ENCODE measurements at places on chromosomes 2 and 18. TPM values are rescaled to one million over a fixed set of nuclear protein-coding genes. Genes with fewer than 3 reads are reported as not detected.

DNA sequence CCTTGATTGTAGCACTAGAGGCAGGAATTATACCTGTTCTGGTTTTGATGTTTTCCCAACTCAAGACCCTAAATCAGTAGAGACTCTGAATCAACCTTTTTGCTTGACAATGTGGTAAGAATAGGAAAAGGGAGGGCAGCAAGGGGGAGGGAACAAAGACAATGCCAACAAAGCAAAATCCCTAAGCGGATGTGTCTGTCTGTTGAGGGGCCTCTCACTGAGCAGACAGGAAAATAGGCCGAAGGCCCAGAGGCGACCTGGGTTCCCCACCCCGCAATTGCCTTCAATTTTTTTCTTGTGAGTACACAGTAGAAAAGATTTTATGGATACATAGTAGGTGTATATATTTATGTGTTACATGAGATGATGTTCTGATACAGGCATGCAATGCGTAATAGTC is 75.6 kb downstream of the MAP4K4 start:
- no peak for DNase-seq
- no peaks in the 10 kb centered on the region for H3K36me3 ChIP-seq
- H3K4me3 ChIP-seq, result no peak overlapping the region

GRCh38 chr2:108917526-108917925 is 71.5 kb downstream of the EDAR start:
- no peaks in the 10 kb centered on the region for H3K27me3 ChIP-seq
- peaks cover 9% of the 10 kb centered on the region for H3K4me1 ChIP-seq
- DNase-seq, result no peak
- no peak overlapping the region for H3K4me3 ChIP-seq
- no peak overlapping the region for H3K27ac ChIP-seq
- H3K36me3 ChIP-seq, result no peaks in the 10 kb centered on the region

- no peak overlapping the region for H3K4me3 ChIP-seq
- no peaks in the 10 kb centered on the region for H3K36me3 ChIP-seq
- H3K4me1 ChIP-seq, result no peaks in the 10 kb centered on the region
These were observed 306.1 kb downstream of the ZEB2 start for GRCh38 chr2:144213797-144214196.

DNA sequence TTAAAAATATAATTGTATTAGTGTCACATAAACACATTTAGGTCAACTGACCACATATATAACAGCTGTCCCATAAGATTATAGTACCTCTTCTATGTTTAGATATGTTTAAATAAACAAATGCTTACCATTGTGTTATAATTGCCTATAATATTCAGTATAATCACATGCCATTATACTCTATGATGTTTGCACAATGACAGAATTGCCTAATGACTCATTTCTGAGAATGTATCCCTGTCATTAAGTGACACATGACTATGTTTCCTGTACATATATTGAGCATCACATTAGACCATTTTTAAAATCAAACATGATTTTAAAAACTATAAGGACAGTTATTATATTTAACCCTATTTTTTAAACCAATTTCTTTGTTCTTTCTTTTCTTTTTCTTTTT is 89.8 kb downstream of the HS6ST1 start:
- H3K27me3 ChIP-seq, result no peaks in the 10 kb centered on the region
- H3K36me3 ChIP-seq, result no peaks in the 10 kb centered on the region
- no peak for DNase-seq
- H3K27ac ChIP-seq, result no peak overlapping the region

GRCh38 chr2:161976295-161976694 is 97.7 kb downstream of the DPP4 start:
- H3K4me3 ChIP-seq, result no peak overlapping the region
- no peak for DNase-seq
- H3K27ac ChIP-seq, result no peak overlapping the region
- no peaks in the 10 kb centered on the region for H3K36me3 ChIP-seq
- no peaks in the 10 kb centered on the region for H3K27me3 ChIP-seq
- H3K4me1 ChIP-seq, result peaks cover 18% of the 10 kb centered on the region

GRCh38 chr2:54866868-54867267 is 143.4 kb downstream of the EML6 start:
- H3K4me3 ChIP-seq, result no peak overlapping the region
- H3K4me1 ChIP-seq, result no peaks in the 10 kb centered on the region
- DNase-seq, result no peak
- H3K27me3 ChIP-seq, result no peaks in the 10 kb centered on the region
- H3K27ac ChIP-seq, result no peak overlapping the region

DNA sequence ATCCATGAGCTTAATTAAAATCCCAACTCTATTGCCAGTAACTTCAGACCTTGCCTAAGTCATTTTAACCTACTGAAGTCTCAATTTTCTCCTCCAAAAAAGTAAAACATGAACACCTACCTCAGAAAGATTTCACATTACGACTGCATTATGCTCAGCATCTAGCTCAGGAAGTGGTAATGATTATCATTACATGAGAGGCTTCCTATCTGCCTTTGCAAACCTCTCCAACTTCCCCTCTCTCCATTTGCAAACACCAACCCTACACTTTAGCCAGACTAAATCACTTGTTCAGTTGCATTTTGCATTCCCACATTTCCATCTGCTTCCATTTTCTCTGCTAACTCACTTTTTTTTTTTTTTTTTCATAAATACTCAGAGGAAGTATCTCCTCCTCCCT is 6.8 kb downstream of the SLC38A11 start:
- H3K36me3 ChIP-seq, result no peaks in the 10 kb centered on the region
- DNase-seq, result no peak
- peaks cover 9% of the 10 kb centered on the region for H3K27me3 ChIP-seq
- no peaks in the 10 kb centered on the region for H3K4me1 ChIP-seq

DNA sequence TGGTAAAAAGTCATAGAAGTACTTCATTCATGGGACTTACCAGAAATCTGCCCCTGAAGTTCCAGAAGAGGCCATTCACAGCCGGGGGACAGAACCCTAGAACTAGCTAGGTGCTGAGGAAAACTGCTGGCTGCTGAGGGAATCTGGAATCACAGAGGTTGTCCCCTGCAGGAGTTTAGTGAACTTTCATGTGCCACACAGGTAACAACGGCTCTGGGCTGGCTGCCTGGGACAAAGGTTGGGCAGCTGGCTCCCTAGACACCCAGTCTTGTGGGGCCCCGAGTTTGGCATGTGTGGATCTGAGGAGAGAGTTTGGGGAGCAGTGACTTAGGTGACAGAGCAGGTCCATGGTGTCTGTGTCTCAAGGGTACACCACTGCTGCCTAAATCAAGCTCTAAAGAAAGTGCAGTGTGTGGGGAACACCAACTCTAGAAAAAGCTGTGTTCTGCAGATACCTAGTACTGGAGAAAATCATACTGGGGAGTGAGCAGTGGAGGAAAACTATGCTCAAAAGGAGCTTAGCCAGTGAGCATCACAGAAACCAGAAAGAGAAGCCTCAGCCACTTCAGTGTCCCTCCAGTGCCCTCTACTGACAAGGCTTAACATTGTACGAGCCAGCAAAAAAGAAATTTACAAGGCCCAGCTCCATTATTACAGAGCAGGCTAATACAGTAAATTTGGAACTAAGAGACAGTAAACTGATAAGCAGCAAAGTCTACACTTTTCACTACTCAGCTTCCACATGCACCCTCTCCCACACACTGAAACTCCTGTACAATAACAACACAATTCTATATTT is 15.2 kb downstream of the GALNT3 start:
- no peaks in the 10 kb centered on the region for H3K36me3 ChIP-seq
- no peak overlapping the region for H3K27ac ChIP-seq
- H3K27me3 ChIP-seq, result no peaks in the 10 kb centered on the region
- peaks cover 9% of the 10 kb centered on the region for H3K4me1 ChIP-seq

GRCh38 chr2:2188941-2189340 is 142.1 kb downstream of the MYT1L start:
- no peaks in the 10 kb centered on the region for H3K4me1 ChIP-seq
- no peaks in the 10 kb centered on the region for H3K36me3 ChIP-seq
- no peak overlapping the region for H3K27ac ChIP-seq
- H3K27me3 ChIP-seq, result no peaks in the 10 kb centered on the region
- DNase-seq, result no peak

DNA sequence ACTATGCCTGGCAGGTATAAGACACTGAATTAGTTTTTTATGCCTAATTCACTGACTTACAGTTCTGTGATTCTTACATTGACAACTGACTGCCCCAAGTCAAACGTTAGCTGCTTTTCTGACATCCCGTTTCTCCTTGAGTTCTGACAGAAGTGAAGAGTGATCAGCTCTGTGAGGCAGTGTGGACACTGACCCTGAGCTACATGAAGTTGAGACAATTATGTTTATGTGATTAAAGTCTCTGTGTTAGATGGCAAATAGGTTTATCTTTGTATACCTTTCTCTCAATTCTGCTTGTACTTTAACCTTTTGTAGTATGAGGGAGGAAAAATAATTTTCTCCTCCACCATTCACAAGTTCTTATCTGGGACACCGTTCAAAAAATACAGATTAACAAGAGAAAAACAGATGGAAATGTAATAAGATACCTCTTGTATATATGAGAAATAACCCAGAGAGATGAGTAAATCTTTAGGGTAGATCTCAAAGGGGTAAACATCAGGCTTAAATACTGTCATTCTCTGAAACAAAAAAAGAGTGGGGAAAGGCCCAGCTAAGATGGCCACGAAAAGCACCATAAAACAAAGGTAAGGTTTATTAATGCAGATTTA is 85.4 kb upstream of the B3GNT2 start:
- no peaks in the 10 kb centered on the region for H3K27me3 ChIP-seq
- H3K4me1 ChIP-seq, result no peaks in the 10 kb centered on the region
- no peak for DNase-seq

GRCh38 chr2:177131858-177132257 is 80.7 kb upstream of the HNRNPA3 start:
- no peak overlapping the region for H3K4me3 ChIP-seq
- DNase-seq, result peak; percentile 17
- H3K27me3 ChIP-seq, result no peaks in the 10 kb centered on the region
- no peaks in the 10 kb centered on the region for H3K36me3 ChIP-seq

- H3K4me1 ChIP-seq, result no peaks in the 10 kb centered on the region
- no peaks in the 10 kb centered on the region for H3K27me3 ChIP-seq
- no peaks in the 10 kb centered on the region for H3K36me3 ChIP-seq
- no peak for DNase-seq
- no peak overlapping the region for H3K4me3 ChIP-seq
- no peak overlapping the region for H3K27ac ChIP-seq
These were observed 160.5 kb downstream of the ZFP36L2 start for GRCh38 chr2:43065871-43066270.

GRCh38 chr2:205741256-205741978 is 59.1 kb downstream of the NRP2 start:
- no peak for DNase-seq
- no peak overlapping the region for H3K4me3 ChIP-seq
- H3K4me1 ChIP-seq, result peaks cover 11% of the 10 kb centered on the region
- H3K36me3 ChIP-seq, result no peaks in the 10 kb centered on the region
- no peak overlapping the region for H3K27ac ChIP-seq
- no peaks in the 10 kb centered on the region for H3K27me3 ChIP-seq

DNA sequence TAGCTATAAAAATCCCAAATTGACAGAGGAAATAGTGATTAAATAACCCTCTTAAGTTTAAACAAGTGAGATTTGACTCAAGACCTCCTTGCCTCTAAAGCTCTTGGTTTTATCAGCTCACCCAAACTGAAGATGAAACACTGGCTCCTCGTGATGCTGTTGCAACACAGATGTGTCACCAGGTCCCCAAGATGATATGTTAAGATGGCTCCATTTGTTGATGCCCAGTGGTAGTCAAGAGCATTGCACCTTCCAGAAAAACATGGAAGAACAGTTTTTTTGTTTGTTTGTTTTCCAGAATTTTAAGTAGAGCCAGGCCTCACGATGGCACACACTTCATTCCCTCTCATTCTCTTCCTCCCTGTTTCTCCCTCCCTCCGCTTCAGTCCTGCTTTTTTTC is 399.8 kb downstream of the TXNL1 start:
- no peaks in the 10 kb centered on the region for H3K27me3 ChIP-seq
- DNase-seq, result no peak
- no peak overlapping the region for H3K4me3 ChIP-seq
- H3K27ac ChIP-seq, result no peak overlapping the region

DNA sequence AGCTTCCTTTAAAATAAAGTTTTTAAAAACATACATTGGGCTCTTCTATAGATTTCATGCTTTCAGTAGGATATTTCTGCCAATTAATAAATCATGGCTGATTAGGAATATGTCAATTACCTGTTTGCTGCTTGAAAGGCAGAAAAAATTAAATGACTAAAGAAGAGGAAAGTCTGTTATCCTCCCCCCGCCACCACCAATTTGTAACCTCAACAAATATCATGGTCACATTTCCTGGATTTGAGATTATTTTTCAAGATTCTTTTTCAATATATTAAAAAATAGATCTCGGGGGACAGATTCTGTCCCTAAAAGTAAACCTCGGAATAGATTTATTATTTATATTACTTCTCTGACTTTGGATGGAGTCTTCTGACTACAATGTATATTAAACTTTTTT is 125.9 kb downstream of the ARHGAP15 start:
- no peak for DNase-seq
- no peak overlapping the region for H3K27ac ChIP-seq
- no peaks in the 10 kb centered on the region for H3K27me3 ChIP-seq
- no peaks in the 10 kb centered on the region for H3K36me3 ChIP-seq
- no peaks in the 10 kb centered on the region for H3K4me1 ChIP-seq

DNA sequence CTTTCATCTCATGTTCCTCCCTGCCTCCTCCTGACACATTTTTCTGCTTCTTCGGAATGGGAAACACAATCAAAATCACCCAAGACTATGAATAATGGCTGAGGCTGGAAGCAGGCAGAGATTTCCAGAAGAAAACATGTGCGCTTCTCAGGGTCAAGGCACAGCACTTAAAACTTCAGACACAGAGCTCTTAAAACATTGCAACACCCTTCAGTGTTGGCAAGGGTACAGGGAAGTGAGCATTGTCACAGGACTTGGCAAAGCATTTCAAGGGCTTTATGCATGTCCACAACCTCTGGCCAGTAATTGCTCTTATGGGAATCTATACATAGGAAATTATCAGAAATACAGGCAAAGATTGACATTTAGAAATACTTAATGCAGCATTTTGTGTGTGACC is 477.6 kb upstream of the KLHL29 start:
- H3K4me3 ChIP-seq, result no peak overlapping the region
- DNase-seq, result peak; percentile 12
- H3K36me3 ChIP-seq, result no peaks in the 10 kb centered on the region
- no peak overlapping the region for H3K27ac ChIP-seq

DNA sequence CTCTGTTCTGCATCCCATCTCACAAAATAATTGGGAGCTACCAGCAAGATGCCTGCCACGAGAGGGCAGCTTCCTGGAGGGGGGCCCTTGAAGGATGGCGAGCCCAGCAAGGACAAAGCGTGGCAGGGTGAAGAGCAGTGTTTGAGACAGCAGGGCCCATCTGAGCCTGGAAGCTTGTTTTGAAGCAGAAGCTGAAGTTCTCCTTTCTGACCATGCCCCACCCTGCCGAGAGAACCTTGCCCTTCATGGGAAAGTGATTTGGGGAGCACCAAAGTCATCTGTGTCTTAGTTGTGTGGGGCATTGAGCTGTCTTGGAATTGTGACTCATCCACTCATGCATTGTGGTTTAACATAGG is 216.3 kb downstream of the BCL11A start:
- no peak overlapping the region for H3K4me3 ChIP-seq
- no peaks in the 10 kb centered on the region for H3K27me3 ChIP-seq
- DNase-seq, result no peak
- no peaks in the 10 kb centered on the region for H3K4me1 ChIP-seq
- H3K27ac ChIP-seq, result no peak overlapping the region
- no peaks in the 10 kb centered on the region for H3K36me3 ChIP-seq

Gene CCDC85A
- total RNA-seq, result 1.1 TPM
